HAP-1 (cell line): ENCODE measurements at places on chromosomes 7 and 10.

GRCh38 chr7:137591421-137591837 lies 247.9 kb upstream of the PTN start:
- no peak for DNase-seq

DNA sequence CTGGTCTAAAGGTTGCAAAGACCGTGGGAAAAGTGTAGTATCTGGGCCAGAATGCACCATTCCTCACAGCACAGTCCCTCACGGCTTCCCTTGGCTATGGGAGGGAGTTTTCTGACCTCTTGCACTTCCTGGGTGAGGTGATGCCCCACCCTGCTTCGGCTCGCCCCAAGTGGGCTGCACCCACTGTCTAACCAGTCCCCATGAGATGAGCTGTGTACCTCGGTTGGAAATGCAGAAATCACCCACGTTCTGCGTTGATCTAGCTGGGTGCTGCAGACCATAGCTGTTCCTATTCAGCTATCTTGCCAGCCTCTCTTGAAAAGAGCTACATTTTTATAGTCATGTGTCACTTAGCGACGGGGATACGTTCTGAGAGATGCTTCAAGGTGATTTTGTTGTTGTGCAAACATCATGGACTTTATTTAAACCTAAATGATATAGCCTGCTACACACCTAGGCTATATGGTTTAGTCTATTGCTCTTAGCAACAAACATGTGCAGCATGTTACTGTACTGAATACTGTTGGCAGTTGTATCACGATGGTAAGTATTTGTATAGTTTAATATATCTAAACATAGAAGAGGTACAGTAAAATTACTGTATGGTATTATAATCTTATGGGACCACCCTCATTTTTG lies 120.0 kb downstream of the PPP1R9A start:
- no peak for DNase-seq

DNA sequence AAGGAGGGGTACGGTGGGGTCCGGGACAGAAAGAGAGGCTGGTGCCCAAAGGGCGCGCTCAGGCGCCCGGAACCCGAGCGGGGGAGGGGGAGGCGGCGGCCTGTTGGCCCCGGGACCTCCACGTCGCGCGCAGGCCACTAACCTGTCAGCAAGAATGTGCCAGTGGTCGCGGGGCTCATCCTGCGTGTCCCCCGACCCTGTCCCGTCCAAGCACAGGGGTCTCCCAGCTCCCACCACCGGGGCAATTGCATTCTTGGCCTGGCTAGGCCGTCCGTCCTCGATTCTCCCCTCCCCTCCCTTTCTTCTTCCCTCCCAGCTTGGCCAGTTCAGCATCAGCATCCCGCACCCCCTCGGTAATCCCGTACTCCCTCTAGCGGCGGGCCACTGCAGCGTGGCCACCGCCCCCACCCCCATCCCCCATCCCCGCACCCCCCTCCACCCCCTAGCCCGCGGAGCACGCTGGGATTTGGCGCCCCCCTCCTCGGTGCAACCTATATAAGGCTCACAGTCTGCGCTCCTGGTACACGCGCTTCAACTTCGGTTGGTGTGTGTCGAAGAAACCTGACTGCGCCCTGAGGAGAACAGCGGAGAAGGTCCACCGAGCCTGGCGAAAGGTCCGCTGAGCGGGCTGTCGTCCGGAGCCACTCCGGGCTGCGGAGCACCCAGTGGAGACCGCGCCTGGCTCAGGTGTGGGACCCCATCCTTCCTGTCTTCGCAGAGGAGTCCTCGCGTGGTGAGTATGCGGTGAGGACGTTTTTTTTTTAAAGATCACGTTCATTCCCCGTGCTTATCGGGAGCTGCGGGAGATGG lies at the start of gene SGCE:
Gene SGCE, minus strand, starts transcription at position 286 of the 810 bp plus-strand sequence. Its CDS starts 35 bp downstream, at position 251.
- DNase-seq = peak; percentile 96

DNA sequence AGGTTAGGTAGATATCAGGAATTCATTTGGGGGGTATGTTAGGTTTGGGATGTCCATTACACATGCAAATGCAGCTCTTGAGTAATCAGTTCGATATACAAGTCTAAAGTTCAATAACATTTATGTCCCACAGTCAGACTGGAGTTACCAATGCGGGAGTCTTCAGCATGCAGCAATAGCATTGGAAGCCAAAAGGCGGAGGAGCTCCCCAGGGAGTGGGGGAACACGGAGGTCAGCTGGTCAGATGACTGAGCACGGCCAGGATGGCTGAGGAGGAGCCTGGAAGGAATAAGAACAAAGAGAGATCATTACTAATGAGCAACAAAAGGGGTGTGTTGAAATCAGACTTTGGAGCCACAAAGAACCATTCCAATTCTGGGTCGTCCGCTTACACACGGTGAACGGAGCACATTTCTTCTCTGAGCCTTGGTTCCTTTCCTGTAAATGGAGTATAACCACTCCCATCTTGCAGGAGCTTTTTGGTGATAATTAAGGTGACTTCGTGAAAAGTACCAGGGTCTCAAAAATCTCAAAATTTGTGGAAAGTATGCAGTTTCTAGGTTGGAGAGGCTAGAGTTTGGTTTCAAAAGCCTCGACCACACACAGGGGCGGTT lies 478 bp upstream of the ZNF22 start:
- DNase-seq = no peak

GRCh38 chr10:118760265-118760664 lies 5.5 kb upstream of the CACUL1 start:
- no peak for DNase-seq

GRCh38 chr7:81692146-81692905 lies 77.5 kb downstream of the HGF start:
- DNase-seq = no peak

DNA sequence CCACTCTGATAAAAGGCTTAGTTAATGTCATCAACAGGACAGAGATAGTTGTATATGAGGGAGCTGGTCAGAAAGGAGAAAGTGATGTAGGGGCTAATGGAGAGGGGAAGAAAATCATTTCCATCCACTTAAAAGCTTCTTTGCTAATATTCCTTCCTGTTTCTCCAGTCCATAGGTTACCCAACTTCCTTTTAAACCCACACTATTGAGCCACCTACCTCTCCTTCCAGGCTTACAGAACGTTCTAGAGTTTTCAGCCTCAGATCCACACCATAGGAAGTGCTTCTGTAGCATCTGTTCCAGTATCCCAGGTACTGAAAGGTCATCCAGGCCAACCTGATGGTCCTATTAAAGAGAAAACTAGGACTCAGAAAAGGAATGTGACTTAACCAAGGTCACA lies 28.2 kb downstream of the STRIP2 start:
- DNase-seq = no peak

DNA sequence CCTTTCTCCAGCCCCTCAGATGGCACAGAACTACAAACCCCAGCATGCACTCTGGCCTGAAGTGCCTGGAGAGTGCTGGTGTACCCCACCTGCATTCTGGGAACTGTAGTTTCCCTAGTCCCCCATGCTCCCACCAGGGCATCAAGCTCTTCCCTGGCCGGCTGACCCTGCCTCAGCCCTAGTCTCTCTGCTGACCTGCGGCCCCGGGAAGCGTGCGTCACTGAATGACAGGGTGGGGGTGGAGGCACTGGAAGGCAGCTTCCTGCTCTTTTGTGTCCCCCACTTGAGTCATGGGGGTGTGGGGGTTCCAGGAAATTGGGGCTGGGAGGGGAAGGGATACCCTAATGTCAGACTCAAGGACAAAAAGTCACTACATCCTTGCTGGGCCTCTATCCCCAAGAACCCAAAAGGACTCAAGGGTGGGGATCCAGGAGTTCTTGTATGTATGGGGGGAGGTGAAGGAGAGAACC lies 2.1 kb downstream of the NOS3 start:
- peak; percentile 59 for DNase-seq

- DNase-seq = no peak
These were observed 8.0 kb downstream of the HKDC1 start for GRCh38 chr10:69228151-69228550.

DNA sequence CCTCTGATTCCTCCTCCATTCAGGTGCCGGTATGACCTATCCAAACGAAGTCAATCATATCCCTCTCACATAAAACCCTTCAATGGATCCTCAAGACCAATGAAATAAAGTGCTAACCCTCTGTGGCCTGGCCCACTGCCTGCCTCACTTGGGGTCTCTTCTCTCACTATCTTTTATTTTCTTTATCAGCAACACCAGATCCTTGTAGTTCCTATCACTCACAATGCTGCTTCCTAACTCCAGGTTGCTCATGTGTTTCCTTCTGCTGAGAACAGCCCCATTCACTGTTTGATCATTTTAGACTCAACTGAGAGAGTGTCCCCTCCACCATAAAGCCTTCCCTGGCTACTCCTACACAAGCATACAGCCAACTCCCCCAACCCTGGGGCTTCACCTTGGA lies 180.6 kb downstream of the DOCK4 start:
- DNase-seq = no peak

- no peak for DNase-seq
These were observed 431.0 kb upstream of the MKI67 start for GRCh38 chr10:128557149-128557710.

DNA sequence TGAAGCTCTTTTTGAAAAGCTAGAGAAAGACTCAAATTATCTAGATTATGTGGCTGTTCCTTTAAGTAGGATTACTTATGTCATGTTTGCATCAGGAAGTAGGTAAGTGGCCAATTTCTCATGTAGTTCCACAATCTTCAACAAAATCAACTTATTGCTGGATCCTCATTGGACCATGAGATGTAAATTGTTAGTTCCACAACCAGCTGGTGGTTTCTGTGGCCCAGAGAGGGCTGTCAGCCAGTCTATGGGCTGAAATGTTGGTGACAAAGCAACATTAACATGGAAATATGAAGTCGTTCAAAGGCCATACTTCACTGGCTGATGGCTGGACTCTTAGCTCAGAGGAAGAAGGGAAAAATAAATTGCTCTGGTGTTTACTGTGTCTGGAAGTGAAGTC lies 157.9 kb downstream of the PLXDC2 start:
- DNase-seq = no peak

GRCh38 chr10:103055105-103055504 lies 137.0 kb downstream of the CNNM2 start:
- DNase-seq = no peak

DNA sequence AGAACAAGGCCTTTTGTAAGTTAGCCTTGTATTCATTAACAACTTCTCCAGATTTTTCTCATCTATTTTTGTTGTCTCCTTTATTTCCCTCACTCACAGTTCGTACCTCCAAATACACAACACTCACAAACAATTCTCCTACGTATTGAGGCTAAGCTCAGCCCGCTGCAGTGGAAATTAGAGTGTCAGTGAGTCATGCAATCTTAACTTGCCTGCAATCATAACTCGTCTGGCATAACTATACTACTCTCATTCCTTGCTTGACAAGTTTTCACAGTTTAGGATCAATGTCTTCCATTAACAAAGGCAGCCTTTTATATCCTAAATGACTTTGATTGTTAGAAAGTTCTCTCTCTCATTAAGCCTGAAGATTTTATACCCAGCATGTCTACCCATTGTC lies 23.8 kb downstream of the TMEM196 start:
- DNase-seq = no peak

- no peak for DNase-seq
These were observed 166.5 kb downstream of the LSM5 start for GRCh38 chr7:32323712-32324111.

DNA sequence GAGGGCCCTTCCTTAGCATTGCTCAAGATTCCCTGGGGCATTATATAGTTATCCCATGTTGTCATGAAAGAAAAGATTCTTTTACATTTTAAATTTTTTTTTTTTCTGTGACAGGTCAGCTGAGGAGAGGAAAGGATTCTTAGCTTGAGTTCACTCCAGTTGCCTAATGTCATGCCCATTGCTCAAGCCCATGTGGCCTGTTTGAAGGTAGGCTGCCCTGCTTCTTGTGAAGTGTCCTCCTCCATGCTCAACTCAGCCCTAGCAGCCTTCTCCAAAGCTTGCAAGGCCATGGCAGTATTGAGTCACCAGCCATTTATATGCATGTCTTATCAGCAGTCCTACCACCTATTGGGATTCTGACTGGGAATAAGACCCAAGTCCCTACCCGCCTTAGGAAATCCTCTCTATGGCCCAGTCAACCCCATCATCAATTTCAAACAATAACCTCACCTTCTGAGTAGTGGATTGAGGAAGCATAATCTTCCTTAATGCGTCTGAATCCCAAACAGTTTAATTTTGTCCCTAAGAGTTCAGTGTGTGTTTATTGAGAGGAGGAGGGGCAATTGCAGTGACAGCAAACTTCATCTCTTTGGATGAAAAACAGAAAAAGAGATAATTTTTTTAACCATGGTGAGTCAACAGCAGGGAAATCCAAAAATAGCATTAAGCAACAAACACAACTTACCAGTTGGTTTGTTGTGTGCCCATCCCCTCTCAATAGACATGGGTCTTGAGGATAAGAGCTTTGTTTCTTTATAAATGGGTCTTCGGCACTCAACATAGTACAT lies 38.6 kb upstream of the WASL start:
- no peak for DNase-seq

GRCh38 chr10:102624751-102625645 lies 19.3 kb upstream of the TRIM8 start:
- DNase-seq = no peak

GRCh38 chr10:112990271-112990670 lies 40.2 kb downstream of the TCF7L2 start:
- DNase-seq = no peak

DNA sequence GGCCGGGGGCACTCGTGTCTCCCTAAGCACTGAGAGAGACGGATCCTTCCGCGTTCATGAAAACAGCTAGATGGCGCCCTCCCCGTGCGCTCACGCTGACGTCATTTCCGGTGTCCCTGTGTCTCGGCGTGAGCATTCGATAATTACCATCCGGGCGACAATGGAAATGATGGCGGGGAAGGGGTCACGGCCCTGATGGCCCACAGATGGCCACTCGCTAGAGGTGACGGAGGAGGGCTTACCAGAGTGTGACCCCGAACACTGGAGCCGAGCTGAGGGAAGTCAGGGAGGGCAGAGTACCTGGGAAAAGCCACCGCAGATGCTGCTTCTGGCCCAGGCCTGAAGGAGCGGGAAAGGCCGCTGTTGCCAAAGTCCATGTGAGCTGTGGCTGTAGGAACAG lies 222.9 kb downstream of the TCERG1L start:
- DNase-seq = no peak

DNA sequence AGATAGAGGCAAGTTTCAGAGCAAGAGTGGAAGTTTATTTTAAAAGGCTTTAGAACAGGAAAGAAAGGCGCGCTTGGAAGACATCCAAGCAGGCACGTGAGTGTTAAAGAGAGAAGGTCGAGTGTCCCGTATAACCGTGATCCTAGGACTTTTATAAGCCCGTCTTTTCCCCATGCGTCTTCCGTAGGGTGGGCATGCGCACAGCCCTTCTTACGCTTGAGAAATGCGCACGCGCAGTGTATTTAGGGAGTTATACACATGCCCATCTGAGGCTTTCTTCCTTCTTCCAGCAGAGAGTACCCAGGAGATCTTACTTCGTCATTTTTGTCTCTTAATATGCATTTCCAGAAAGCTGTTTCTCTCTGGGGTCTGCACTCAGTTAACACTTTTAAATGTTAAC lies 52.4 kb downstream of the CALD1 start:
- no peak for DNase-seq

GRCh38 chr7:68216051-68216450 lies 1219.4 kb downstream of the TYW1 start:
- no peak for DNase-seq
